NCI-H1105 (cell line): ENCODE measurements at places on chromosomes 12 and 14.

GRCh38 chr12:129084875-129085826 is 231.9 kb downstream of the GLT1D1 start:
- DNase-seq: no peak

DNA sequence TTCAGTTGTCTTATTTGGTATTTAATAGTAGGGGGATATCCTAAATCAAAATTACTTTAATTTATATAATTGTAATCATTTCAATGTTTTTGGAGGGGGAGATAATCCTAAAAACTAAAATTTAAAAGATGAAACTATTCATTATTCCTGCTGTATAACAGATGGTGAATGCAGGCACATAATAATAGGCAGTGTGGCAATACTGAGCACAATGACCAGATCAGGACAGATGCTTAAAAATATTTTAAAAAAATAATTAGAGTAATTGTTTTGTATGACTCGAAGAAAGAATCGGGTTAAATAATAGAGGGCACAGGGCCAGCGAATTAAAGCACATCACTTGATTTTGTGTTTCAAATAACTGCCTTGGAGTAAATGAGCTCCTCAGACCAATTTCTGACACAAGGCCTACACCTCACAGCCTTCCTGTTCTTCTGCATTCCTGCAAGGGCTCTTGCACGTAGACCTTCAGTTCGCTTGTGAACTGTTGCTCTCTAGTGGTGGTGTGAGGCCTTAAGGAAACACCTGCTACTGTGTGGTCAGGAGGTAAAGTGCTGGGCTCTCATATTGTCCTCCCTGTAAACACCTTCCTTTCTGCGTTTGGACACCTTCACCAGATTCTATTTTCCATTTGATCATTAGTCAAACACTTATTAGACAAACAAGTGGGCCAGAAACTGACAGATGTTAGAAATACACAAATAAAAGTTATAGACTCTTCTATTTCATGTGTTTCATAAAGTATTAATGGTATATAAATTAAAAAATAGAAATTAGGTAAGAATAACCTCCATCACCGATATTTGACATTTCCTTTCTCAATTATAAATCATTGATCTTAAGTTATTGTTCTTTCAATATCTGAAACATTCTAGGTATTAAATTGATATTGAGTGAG is 29.3 kb upstream of the KLRF1 start:
- peak; percentile 6 for DNase-seq

GRCh38 chr14:56555921-56556570 is 23.6 kb upstream of the TMEM260 start:
- peak; percentile 42 for DNase-seq

- DNase-seq: no peak
These were observed 21.7 kb downstream of the RACGAP1 start for GRCh38 chr12:50003595-50003994.

DNA sequence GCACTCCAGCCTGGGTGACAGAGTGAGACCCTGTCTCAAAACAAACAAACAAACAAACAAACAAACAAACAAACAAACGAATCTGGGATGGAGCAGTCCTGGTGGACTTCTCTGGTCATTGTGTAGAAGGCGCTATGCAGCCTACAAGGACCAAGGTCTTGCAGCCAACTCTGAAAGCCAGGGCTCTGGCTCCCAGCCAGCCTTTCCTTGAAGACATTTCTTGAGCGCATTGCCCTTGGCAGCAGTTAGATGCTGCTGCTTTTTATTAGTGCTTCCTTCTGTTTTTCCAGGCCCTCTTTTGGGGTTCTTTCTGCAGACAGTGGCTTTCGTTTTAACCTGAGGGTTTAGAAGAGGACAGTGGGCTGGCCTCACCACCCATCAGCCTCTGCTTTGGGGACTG is 20.2 kb downstream of the CCDC177 start:
- no peak for DNase-seq
